Stimulated activated CD8-positive, alpha-beta memory T cell treated with anti-CD3 and anti-CD28 coated beads, Interleukin-4, amount 100 ng/mL, for 1 hour (primary cell): ENCODE measurements at places on chromosomes 5 and 9.

GRCh38 chr9:34377404-34377746 is 677 bp upstream of the MYORG start:
- DNase-seq, result no peak

DNA sequence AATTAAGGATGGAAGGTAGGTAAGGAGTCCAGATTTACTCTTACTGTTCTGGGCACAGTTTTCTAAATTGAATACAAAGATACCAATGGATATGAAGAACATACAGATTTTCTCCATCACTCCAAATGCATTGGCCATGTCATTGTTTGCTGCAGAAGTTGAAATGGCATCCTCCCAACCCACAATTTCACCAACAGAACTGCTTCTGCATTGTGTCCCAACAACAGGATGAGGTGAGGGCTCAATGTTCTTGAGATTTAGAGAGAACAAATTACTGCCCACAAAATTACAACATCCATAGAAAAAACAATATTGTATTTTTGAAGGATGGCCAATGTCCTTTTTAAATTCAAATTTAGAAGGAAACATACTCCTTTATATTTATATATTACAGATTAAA is 88.9 kb downstream of the NUDT12 start:
- no peak for DNase-seq

DNA sequence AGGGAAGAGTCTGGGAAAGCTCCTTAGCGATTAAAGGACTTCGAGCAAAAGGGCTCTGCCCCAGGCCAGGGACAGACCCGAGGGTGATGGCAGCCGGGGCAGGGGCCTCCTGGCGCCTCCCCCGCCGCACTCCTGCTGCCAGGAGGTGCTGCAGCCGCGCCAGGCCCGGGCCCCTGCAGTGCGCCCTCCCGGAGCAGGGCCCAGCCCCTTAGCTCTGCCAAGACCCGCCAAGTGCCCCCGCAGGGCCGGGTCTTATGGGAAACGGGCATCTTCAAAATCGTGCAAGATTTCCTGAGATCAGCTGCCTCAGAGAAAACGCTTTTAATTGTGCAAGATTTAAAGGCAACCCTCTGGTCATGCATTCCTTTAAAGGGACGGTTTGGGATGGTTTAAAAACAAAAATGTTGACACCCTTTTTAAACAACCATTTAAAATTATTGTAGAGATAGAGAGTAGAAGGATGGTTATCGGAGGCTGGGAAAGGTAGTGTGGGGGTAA is 52.4 kb downstream of the CDC14B start:
- peak; percentile 2 for DNase-seq

DNA sequence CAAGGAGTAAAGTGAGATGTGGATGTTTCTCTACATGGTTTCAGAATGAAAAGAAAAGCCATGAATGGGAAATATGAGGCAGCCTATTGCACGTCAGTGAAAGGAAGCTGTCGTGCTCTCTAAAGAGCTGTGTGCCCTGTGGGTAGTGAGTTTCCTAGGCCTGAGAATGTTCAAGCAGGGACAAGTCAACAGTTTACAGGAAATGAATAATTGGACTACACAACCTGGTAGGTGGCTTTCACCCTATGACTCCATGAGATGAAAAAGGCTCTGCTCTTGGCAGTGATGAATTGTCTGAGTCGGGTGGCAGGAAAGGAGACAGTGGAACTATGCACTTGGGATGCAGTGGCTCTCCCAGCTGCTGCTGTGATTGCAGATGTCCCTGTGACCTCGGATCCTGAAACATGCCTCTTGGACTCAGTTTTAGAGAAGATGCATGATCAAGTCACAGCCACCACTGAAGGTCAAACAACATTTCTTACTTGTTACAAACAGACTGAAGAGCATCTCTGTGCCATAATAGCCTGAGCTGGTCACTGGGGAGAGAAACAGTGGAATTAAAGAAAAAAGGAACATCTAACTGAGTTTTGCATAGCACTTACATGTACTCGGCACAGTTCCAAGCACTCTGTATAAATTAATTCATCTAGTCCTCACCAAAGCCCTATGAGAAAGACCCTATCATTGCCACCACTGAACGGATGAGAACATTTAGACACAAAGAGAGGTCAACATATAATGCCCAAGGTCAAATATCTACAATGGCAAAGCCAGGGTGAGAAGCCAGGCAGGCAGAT is 293.7 kb downstream of the SPOCK1 start:
- DNase-seq, result no peak

GRCh38 chr5:75078027-75078426 is 25.7 kb upstream of the GCNT4 start:
- DNase-seq, result no peak

- no peak for DNase-seq
Observed at GRCh38 chr9:114953959-114954358, 23.6 kb upstream of the TNFSF8 start.

- no peak for DNase-seq
Observed at GRCh38 chr5:53739111-53739510, 178.7 kb downstream of the NDUFS4 start.

DNA sequence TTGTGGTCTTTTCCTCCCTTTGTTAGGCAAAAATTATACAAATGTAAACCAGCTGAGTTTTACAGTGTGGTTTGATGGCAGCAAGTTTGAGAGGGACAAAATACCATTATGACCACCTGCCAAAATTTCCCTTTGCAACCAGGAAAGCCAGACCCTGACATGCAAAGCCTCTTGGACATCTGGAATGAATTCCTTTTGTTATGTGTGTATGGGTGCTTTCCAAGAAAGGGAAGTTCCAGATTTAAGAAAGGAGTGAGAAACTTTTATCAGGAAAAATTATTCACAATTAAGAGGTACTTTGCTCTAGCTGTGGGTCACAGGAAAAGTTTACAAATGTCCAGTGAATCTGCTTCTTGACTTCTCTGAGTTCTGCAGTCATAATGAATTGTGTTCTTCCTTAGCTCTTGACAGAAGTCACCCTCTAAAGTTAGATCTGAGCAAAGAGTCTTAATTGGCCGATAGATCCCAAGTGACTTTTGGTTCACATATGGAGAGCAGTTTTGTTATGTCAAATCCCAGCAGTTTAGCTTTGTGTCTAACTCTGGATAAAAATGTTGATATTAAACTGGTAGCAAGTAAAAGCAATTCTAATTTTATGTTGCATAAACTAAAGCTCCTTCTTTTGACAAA is 295.9 kb upstream of the ZNF608 start:
- DNase-seq, result no peak

- no peak for DNase-seq
Observed at GRCh38 chr5:132083071-132083678, 9.6 kb downstream of the CSF2 start.
